A549 (cell line): ENCODE measurements at places on chromosomes 12 and 14.

DNA sequence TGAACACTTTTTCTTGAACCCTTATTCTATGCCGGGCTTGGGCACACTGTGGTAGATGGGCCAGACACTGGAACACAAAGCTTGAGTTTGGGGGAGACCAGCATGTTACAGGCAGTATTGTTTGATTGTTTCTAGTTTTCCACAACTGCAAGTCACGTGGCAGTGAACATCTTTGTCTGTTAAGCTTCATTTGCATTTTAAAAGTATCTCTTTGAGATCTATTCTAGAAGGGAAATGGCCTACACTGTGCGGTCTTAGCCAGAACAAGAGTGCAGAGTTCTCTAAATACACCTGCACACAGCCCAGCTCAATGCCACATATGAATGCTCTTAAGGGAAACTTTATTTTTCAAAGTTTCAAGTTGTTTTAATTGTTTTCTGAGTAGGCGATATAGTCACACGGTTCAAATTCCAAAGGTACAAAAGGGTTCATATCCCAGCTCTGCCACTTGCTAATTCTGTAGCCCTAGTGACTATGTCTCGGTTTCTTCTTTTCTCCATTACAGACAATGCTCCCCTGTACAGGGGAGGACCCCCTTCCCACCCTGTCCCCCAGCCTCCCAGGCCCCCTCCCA, 24.9 kb downstream of the RIN3 start:
- DNase-seq, result no peak

DNA sequence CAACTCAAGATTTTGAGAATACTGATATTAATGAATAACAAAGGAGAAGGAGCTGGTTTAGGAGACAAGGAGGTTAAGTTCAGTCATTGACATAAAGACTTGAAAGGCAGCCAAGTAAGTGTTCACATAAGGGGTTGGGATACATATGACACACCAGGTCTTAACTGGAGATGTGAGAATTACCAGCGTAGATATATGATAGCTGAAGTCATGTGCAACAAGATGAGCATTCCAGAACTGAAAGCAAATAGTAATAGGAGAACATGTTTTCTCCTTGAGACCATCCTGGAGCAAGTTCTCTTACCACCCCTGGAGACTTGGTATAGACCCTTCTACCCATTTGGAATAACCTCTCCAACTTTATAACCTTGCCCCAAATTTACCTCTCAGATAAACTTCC, 43.3 kb upstream of the NPFF start:
- DNase-seq, result no peak

GRCh38 chr14:90288651-90289355, 32.5 kb downstream of the PSMC1 start:
- no peak for DNase-seq

DNA sequence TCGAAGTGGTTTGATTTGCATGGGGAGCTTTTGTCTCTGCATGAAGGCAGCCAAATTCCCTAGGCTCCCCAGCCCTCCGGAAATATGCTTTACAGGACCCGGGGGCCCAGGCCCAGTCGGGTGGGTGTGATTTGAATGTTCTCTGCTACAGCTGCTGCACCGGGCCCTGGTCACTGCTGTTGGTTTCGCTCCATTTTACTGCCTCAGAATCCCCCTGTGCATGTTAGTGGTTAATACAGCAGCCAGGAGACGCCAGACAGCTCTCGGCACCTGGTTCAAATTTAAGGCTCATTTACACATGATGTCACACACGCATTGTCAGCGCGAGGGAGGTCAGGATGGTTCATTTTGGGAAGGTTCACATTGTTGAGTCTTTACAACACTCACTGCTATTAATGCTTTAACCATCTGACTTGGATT, 99.6 kb downstream of the SLC38A6 start:
- no peak for DNase-seq

DNA sequence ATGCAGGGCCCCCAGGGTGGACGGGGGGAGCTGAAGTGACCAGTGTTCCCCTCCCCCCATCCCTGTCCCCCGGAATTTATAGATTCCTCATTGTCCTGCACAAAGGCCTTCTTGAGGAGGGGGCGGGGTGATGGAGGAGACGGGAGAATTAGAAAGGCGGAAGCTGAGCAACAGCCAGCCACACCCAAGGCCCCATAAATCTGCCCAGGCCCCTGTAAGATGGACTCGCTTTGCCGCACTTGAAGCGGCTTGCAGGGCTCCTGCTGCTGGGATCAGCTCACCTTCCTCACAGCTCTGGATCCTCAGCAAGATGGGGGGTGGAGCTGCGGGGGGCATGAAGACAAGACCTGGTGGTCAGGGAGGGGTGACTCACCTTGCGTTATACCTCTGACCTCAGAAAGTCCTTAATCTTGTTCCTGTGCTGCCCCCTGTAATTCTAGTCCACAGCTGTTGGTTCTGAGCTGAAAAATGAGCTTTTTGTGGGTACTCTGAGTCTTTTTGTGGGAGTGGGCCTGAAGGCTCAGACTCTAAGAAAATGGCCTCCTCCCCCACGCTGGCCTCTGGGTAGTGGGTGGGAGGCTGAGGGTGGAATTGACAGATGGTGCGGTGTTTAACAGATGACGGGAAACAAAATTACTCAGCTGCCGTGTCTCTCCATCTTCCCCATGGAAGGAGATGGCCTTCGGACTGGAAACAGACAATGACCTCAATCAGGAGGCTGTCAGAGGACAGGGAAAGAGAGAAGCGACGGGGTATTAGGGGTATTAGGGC, 15.8 kb upstream of the ANKRD33 start:
- no peak for DNase-seq

DNA sequence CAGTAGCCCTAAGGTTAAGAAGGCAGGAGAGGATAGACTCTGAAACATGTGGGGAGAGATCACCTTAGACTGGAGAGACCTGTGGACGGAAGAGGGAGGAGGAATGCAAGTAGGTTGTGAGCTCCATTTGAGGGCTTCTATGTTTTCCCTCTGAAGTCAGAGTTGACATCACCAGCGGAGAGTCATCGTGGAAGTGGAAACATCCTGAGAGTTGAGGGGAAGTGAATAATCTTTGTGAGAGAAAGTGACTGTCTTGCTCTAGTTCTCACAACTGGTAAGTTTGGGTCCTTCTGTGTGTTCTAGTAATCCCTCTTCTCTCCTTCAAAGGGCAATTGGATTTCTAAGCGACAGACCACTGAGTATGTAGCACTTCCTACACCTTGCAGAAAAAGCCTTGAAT, 103.6 kb upstream of the CCND2 start:
- DNase-seq, result no peak

- DNase-seq, result peak; percentile 26
Measured at GRCh38 chr12:107296681-107297089, 203.3 kb upstream of the CRY1 start.

- DNase-seq, result no peak
Measured at GRCh38 chr12:807041-807735, 54.8 kb downstream of the WNK1 start.

DNA sequence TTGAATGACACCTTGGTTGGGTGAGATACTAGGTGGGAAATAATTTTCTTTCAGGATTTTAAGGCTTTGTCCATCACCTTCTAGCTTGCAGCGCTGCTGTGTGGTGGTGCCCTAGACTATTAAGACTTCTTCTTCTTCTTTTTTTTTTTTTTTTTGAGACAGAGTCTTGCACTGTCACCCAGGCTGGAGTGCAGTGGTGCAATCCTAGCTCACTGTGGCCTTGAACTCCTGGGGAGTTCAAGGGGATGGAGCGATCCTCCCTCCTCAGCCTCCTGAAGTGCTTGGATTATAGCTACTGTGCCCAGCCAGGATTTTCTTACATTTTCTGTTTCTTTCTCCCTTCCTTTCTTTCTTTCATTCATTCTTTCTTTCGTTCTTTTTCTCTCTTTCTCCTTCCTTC, 10.3 kb upstream of the MTA1 start:
- no peak for DNase-seq

DNA sequence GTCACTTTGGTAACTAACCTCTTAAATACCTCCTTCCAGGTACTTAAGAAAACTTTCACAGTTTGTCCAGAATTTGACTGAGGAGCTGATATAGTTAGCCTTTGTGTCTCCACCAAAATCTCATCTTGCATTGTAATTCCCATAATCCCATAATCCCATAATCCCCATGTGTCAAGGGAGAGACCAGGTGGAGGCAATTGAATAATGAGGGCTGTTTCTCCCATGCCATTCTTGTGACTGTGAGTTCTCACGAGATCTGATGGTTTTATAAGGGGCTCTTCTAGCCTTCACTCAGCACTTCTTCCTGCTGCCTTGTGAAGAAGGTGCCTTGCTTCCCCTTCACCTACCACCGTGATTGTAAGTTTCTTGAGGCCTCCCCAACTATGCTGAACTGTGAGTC, 7.8 kb upstream of the NOVA1 start:
- DNase-seq, result no peak

GRCh38 chr12:51953864-51954263, 2.4 kb downstream of the ACVR1B start:
- no peak for DNase-seq

GRCh38 chr14:29425705-29426482, 501.8 kb downstream of the PRKD1 start:
- no peak for DNase-seq

DNA sequence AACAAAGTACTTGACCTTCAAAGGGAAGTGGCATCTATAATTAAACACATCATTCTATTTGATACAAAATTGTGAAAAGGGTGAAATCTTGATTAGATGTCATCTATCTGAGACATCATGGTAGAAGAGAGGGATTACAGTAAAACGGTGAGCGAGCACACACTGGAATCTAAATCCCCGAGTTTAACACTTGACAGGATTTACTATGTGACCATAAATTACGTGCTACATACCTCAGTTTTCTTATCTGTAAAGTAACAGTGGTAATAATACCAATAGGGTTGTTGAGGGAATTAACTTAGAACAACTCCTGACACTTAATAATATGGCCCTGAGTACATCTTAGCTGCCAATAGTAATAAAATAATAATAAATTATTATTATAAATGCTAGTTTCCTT, 13.3 kb downstream of the USP44 start:
- DNase-seq, result no peak

DNA sequence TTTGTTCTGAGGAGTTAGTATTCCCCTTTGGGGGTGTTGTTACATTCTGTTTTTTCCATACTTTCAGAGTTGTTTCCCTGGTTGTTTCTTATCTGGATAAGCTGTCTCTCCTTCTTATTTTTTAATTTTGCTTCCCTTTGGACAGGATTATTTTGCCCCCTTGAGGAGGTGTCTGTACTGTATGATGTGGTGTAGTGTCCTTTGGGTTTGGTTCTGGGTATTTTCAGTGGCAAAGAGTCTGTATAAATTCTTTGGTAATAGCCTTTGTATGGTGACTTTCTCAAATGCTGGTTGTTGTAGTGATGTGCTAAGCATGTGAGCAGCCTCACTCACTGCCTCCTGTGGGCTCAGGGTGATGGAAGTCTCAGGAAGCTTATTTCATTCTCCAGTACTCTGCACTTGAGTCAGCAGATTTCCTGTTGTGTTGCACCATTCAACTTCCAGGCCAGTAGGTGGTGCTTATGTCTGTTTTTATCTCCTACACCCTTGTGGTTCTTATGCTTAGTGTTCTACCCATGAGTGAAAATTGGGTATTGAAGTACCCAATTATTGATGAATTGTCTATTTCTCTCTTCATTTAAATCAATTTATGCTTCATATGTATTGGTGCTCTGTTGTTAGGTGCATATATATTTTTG, 103.3 kb upstream of the PMCH start:
- peak; percentile 12 for DNase-seq

GRCh38 chr14:103773521-103773920, 57.9 kb downstream of the ZFYVE21 start:
- no peak for DNase-seq

DNA sequence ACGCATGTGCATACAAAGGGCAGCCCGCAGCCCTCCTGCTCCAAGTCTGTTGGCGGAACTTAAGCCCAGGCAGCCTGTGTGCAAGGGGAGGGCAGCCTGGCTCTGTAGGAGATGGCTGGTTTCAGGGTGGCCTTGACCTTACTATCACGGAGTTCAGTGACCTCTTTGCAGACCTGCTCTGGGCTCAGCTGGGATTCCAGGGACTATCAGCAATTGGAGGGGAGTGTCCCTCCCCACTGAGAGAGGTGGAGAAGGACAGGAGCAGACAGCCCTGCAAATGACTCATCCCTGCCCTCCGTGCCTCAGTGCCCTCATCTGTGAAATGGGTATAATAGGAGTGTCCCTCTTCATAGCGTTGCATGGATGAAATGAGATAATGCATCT, 66.2 kb upstream of the DLK1 start:
- DNase-seq, result no peak

- DNase-seq, result no peak
Measured at GRCh38 chr12:6316921-6317692, 6.6 kb downstream of the PLEKHG6 start.

GRCh38 chr12:34033628-34034296, 11.5 kb downstream of the ALG10 start:
- DNase-seq, result peak; percentile 56

- no peak for DNase-seq
Measured at GRCh38 chr12:130142736-130143135, 19.5 kb upstream of the FZD10 start.

DNA sequence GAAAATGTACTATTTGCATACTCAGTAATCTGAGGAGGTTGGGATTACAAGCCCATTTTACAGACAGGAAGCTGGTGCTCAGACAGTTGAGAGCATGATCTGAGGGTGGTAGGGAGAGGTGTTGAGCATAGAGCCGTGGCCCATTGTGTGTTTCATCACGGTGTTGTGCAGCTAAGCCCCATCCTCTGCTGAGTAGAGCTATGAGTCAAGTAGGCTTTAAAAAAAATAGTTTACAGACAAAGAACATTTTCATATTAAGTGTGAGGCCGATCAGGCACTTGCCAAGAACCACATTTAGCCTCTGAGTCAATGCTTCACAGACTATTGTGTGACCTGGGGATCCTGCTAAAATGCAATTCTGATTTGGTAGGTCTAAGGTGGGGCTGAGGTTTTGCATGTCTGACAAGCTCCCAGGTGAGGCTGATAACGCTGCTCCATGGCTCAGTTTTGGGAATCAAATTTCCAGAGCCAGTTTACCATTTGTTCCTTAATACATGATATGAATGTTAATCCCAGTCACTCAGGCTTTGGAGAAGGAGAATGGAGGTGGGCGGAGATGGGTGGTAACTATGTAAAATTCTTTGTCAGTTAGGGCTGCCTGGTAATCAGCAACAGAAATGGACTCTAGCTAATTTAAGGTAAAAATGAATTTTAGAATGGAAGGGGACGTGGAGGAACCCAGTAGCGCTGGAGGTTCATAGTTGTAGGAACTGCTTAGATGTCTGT, 22.2 kb downstream of the ZNF664 start:
- DNase-seq, result no peak

- DNase-seq, result peak; percentile 71
Measured at GRCh38 chr12:119804011-119804641, 73.0 kb downstream of the CIT start.

- DNase-seq, result no peak
Measured at GRCh38 chr14:104698688-104699425, 9.4 kb downstream of the INF2 start.

- no peak for DNase-seq
Measured at GRCh38 chr12:124913474-124914391, 717 bp downstream of the UBC start.

GRCh38 chr14:84493779-84494178, 1036.2 kb upstream of the FLRT2 start:
- DNase-seq, result no peak

DNA sequence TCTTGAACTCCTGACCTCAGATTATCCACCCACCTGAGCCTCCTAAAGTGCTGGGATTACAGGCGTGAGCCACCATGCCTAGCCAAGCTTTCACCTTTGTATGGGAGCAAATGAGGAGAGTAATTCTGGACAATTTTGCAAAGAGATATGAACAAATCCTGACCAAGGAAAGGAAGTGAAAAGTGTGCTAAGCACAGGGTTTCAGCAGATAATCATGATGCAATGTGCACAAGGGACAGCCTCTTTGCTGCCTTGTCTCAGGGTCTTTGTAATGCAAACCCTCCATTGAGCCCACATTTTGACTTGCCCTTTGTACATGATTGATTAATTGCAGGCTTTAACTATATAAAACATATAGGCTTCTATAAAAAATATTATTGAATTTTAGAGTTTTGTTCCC, 9.2 kb upstream of the PYGL start:
- DNase-seq, result no peak
